Cortex of kidney (tissue), 1 donor: ENCODE measurements at places on chromosomes 3 and 15.

DNA sequence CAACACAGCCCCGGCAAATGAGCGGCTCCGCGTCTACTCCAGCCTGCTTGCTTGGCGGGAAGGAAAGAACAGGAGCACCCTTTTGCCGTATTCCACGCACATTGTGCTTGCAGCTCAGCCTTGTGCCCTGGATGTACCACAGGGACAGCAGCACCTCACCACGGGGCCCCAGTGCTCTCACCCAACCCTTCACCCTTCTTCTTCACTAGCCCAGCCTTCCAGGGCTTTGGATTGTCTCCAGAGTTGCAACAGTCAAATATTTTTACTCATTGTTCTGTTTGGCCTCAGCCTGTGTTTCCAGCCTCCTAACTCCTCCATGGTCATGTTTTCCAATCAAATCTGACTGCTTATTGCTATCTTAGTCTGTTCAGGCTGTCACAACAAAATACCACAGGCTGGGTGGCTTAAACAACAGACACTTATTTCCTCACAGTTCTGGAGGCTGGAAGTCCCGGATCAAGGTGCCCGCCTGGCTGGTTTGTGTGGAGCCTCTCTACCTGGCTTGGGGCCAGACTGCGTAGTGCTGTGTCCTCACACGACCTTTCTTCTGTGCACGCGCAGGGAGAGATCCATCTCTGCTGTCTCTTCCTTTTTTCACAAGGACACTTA lies 79.2 kb upstream of the ABHD17C start:
- no peak for DNase-seq

DNA sequence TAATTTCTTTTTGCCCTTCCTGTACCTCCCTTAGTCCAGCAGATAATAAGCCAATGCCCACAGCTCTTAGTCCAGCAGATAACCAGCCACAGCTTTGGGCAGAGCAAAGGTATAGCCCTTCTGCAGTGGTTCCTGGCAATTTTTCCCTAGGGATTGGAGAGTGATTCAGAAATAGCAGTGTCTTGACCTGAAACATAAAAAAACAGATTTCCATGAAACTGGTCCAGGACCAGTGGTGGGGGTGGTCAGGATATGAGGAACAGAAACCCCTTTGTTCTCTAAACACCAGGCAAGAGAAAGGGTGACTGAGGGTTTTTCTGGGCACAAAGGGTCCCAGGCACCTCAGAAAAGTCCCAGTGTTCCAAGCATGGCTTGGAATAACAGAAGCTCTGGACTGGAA lies 103.4 kb downstream of the ARRDC4 start:
- no peak for DNase-seq

- DNase-seq, result no peak
These were observed 52.1 kb downstream of the TFG start for GRCh38 chr3:100761211-100761942.

DNA sequence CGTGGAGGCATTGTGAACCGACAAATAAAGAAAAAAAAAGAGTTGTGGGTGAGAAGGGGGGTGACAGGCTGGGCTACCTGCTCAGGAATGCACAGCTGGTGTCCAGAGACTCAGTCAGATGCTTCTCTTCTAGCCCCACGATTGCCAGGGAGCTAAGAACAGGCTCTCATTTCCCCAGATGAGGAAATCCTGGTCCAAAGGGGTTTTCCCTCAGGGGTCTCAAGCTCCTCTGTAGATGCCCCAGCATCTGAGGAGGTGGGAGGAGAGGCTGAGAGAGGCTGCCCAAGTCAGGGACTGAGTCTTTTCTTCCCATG lies 35.5 kb downstream of the BNC1 start:
- DNase-seq, result no peak
